ENCODE measurements at places on chromosomes 11 and 22. TPM values are rescaled to one million over a fixed set of nuclear protein-coding genes. Genes with fewer than 3 reads are reported as not detected.

Gene IGLL1
- total RNA-seq = not detected

DNA sequence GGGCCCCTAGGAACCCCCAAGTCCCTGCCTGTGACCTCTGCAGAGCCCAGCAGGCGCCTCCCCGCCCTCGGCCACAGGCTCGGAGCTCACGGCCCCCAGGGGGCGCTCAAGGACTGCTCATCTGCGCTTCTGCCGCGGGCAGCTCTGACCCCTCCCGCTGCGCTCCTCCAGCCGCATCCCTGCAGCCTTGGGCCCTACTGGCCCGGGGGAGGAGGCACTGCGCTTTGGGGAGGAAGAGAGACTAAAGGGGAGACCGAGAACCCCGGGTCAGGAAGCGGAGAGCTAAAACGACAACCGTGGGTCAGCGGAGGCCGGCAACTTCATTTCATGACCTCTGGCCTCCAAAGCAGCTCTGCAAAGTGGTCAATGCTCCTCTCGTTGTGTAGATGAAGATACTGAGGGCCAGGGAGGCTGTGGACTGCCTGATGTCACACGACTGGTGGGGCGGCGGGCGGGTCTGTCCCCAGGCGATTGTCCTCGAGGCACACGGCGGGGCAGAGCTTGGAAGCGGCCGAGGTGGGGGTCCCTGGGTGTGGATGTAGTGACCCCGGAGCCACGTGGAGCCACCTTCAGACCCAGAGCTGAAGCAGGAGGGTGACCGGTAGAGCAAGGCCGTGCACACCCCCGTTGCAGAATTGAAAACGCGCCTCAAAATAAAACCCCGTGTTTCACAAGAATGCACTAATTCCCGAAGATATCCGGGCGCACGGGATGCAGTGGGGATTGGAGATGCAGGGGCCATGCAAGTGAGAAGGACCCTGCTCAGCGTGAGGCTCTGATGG, 2.7 kb upstream of the KRTAP5-6 start:
- DNase-seq = peak; percentile 74

- DNase-seq = no peak
Measured at GRCh38 chr11:83115026-83115425, 41.9 kb upstream of the PCF11 start.

Gene BCO2
- 0.10 TPM for total RNA-seq

DNA sequence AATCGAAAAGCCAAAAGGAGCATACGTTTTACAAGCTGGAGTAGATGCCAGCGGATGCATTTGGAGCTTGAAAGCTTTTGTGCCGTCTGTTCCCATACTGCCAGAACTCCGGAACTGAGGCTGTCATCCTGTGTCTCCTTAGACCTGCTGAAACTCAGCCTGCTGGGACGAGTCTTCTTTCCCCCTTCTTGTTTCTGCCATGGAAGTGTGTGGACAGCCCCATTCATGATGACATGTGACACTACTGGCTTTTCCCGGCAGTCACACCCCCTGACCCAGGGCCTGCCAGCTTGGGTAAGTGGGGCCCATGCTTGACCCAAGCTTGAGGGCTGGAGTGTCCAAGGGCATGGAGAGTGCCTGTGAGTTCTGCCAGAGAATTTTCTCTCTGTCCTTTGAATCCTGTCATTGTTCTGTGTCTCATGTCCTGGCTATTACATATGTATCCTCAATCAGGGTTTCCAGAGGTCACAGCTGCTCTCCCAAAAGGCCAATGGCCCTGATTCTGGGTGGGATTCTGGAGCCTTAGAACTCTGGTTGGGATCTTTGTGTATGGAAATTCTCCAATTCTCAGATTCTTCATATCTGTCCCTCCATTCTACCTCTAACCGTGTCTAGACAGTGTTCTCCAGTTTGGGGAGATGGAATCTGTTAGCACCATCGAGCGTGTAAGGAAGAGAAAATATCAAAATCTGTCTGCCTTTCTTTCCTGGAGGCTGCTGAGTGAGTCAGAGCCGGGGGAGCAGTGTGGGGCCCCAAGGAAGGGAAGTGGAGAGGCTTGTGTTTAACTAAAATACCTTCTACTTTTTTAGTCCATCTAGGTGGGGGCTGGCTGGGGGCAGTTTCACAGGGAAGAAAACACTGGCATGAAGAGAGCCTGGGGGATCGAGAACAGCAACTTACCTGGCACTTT, 73.2 kb downstream of the KIAA1671 start:
- peak; percentile 33 for DNase-seq

- DNase-seq = peak; percentile 23
Measured at GRCh38 chr11:71153005-71153390, 99.4 kb downstream of the SHANK2 start.

DNA sequence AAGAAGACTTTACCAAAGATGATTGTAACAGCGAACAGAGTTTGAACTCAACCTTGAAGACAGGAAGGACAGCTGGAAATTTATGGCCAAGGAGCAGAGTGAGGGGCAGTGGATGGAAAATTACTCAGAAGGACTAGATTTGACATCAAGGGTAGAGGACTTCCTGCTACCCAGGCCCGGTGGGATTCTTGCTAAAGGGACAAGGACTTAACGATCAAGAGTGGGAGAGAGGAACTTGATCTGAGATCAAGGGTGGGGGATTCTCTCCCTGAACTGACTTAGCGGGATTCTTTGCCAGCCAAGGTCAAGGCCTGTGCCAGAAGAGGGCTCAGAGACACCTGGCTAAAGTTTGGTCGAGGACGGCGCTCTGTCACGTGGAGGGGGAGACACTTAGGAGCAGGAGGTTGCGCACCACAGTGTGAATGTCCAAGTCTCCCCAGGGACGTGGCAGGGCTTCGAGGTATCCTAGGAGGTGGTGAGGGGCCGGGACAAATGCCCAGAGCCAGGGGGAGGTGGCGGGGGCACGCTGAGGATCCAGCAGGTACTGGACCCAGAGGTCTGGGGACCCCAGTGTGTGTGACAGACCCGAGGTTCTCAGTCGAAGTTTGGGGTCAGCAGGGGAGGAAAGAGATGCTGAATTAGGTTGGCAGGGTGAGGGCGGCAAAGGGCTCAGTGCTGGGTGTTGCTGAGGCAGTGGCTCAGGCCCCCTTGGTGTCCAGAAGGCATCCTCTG, 46.1 kb upstream of the SHISAL1 start:
- no peak for DNase-seq

DNA sequence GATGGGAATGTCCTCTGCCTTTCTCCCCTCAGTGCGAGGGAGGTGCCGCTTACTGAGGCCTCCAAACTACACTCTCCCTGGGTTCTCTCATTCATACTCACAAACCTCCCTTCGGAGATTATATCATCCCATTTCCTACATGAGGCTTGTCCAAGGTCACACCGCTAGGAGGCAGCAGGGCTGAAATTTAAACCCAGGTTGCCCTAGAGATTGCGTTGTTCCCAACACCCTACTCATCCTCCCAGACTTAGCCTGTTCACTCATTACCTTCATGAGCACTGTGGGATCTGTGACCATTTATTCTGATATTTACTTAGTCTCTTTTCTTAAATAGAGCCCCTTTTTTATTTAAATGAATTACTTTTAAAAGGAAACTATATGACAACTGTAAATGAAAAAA, 31.1 kb downstream of the SDHAF2 start:
- DNase-seq = no peak

Gene PKNOX2
- 0.12 TPM for total RNA-seq

Gene SLC25A18
- not detected for total RNA-seq

- no peak for DNase-seq
Measured at GRCh38 chr22:20102203-20102780, 13.6 kb upstream of the RANBP1 start.

GRCh38 chr22:30474683-30475424, 3.0 kb upstream of the SEC14L3 start:
- no peak for DNase-seq

DNA sequence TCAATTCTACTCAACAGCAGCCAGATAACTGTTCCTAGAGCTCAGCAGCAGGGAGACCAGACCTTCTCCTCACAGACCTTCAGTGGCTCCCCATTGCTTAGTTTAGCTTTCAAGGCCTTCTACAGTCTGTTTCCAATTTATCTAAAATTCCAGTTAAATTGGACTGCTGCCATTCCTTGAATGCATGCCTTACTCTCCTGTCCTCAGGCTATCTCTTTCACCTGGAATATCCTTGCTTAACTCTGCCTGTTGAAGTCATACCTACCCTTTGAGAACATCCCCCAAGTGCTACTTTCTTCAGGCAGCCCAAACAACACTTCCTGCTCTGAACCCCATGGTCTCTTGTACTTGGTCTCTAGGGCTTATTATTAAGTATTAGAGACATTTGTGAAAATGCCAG, 120.7 kb upstream of the TENM4 start:
- no peak for DNase-seq

Data from A172 (cell line).